ENCODE measurements at places on chromosomes 4 and X.

DNA sequence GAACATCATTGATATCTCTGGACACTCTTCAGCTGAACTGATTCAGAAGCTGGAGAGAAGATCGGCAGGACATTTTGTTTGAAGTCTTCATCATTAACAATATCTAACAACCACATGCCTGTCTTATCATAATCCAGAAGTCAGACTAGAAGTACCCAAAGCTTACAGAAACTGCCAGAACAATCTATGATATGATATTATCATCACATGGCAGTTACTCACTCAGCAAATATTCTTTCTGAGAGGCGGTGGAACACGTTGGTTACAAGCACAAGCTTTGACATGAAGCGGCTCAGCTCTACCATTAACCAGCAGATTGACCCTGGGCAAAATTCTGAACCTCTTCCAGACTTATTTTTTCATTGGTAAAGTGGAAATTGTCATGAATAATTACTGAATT is 69.4 kb upstream of the KIT start:
- DNase-seq: no peak

DNA sequence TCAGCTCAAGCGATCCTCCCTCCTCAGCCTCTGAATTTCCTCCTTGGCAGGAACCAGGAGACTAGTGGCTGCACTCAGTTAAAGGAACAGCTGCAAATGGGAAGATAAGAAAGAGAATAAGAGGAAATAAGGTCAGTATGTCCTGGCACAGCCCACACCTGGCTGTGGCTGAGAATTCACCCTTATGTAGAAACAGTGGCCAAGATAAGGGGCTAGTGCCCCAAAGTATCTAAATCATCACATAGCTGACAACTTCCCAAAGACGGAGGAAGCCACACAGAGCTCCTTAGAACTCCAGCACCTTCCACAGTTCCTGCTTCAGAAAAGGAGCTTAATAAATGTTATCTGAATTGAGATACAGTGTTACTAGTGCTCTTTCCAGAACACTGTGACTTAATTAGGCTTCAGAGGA is 2.3 kb upstream of the CHIC2 start:
- DNase-seq: no peak

- DNase-seq: no peak
Observed at GRCh38 chr4:45131020-45131419, 404.7 kb upstream of the GNPDA2 start.

DNA sequence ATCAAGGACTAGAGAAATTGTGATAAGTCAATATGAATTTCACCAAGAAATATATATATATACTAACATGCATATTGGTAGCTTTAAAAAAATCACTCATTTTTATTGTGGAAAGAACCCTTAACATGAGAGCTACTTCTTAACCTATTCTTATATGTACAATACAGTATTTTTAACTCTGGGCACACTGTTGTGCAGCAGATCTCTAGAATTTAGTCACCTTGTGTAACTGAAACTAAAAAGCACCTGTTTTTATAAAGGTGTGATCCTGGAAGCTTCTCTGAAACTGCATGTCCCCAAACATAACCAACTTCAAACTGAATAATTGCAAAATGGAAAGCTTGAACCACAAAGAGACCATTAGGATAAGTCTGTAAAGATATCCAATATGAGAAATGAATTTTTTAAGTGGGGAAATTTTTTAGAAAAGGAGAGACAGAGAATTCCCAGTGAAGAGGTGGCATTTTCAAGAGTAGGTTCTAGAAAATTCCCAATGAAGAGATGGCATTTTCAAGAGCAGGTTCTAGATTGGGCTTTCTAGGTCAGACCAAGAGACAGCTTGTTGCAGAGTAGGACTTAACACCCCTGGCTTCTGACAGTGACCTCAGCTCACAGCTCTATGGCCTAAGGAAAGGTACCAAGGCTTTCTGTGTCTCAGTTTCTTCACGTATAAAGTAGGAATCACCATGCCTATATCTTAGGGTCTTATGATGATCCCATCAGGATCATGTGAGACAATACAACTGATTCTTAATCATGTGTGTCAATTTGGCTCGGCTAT is 22.0 kb upstream of the PPARGC1A start:
- no peak for DNase-seq

- DNase-seq: no peak
Observed at GRCh38 chrX:20487227-20487626, 220.5 kb upstream of the RPS6KA3 start.

DNA sequence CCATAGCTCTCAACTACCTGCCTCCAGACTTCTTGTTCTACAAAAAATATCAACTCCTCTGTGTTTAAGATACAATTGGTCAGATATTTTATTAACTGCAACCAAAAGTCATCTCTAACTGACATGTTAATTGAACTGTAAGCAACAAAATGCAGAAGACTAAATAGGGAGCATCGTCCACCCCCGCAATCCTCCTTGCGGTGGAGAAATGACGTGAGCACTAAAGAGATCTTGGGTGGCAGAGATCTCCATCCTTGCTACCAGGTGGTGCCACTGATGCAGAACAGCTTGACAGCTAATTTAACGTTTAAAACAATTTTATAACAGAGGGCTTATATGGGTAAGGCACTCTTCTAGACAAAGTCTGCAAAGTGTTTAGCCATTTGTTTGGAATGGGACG is 164.4 kb upstream of the FTHL17 start:
- no peak for DNase-seq

All from T-helper 1 cell (primary cell).